ENCODE measurements at places on chromosomes 1 and 21. TPM values are rescaled to one million over a fixed set of nuclear protein-coding genes. Genes with fewer than 3 reads are reported as not detected.

Gene PTPN22
- total RNA-seq = 0.63 TPM

Gene OLFML2B
- 0.28 TPM for total RNA-seq

Gene ZMYM1
- 21.3 TPM for total RNA-seq

Gene CACNA1S
- total RNA-seq = not detected

Gene PATJ
- total RNA-seq = 2.9 TPM

DNA sequence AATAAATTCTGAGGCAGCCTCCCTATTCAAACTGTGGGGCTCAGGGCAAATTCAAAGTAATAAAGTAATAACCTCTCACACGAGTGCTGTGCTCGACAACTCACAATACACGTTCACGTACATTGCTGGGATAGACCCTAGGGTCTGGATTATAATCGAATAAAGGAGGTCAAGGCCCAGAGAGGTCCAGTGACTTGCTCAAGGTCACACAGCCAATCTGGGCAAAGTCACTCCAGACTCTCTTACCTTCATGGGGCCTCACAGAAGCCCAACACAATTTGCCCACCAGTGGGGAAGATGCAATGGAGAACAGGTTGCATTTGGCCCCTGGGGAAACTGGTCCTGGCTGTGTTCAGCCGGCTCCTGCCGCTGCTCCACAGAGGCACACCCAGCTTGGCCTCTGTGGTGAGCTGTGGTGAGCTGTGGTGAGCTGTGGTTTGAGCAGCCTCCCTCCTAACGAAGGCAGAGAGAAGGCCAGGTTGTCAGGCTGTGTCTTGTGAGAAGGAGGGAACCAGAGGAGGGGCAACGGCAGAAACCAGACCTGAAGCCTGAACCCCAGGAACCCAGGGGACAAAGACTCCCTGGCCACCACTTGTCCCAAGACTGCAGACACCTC is 35.1 kb downstream of the NUAK2 start:
- no peak for DNase-seq

DNA sequence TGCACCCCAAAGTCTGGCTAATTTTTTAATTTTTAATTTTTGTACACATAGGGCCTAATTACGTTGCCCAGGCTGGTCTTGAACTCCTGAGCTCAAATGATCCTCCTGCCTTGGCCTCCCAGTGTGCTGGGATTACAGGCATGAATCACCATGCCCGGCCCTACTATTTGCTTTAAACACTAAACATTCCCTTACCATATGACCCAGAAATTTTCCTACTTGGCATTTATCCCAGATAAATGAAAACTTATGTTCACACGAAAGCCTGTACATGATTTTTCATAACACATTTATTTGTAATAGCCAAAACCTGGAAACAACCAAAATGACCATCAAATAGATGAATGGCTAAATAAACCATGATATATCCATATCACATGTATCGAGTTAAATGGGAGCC is 35.8 kb downstream of the NDUFS5 start:
- DNase-seq = no peak

GRCh38 chr1:162904579-162904978 is 43.6 kb upstream of the CCDC190 start:
- no peak for DNase-seq

- no peak for DNase-seq
Measured at GRCh38 chr1:219412772-219413171, 200.1 kb downstream of the ZC3H11B start.
